ENCODE measurements at places on chromosomes 6 and 20.

GRCh38 chr20:20820104-20820503 is 107.7 kb upstream of the RALGAPA2 start:
- no peak for DNase-seq

DNA sequence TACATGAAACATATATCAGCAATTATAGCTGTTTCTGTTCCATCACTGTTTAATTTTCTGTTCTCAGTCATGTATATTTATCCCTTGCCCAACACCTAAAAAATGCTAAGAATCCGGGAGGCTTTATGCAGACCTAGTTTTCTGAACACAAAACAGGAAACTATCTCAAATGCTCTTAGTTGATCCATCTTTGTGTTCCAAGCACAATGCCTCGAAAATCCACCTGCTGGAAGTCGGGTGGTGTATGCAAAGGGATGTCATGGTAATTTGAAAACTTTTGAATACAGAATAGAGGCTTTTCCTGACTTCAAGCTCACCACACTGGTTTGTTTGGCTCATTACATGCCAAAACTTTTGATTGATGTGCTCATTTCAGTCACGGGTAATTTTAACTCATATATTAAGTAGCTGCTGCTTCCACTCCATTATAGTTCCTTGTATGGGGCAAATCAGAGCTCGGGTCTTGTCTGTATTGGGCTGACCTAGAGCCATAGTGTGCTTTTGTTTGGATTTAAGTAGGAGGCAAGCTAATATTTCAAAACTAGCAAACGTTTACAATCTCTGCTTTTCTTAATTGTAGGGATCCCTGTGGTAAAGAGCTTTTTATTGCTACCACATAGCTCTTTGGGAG is 646.5 kb upstream of the EPHA7 start:
- no peak for DNase-seq

GRCh38 chr6:142279350-142280180 is 22.2 kb upstream of the ADGRG6 start:
- no peak for DNase-seq

- no peak for DNase-seq
Measured at GRCh38 chr6:85418059-85418458, 31.8 kb upstream of the NT5E start.

- no peak for DNase-seq
Measured at GRCh38 chr6:37575221-37575620, 75.5 kb upstream of the CCDC167 start.

GRCh38 chr6:170052991-170053821 is 237.7 kb downstream of the DLL1 start:
- DNase-seq: no peak

DNA sequence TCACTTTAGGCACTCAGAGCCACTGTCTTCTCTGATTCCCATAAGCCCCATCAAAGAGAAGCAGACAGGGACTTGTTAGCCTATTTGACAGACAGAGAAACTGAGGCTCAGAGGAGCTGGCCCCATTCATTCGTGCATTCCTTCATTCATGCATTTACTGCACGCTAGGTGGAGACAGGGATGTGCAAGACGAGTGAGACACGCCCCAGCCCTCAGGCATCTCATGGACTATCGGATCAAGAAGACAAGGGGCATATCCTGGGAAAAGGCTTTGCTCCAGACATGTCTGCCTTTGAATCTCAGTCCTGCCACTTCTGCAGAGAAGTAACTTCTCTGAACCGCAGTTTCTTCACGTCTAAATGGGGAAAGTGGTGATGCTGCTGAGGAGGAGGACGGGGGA is 54.1 kb downstream of the BPIFB1 start:
- DNase-seq: no peak

DNA sequence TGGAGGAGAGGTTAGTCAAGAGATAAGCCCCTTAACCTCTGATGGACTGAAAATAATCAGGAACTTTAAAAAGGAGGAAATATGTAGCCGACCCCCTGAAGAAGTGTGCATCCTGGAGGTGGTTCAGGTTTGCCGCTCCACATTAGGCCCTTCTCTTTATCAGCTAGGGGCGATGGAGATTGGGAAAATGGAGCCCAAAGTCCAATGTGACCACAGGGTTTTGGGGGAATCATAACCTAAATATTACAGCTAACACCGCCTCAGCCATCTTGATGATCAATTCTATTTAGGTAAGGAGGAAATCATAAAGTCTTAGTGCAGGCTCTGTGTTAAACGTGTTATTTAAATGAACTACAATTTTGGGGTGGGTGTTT is 1.2 kb downstream of the OGFRL1 start:
- no peak for DNase-seq

DNA sequence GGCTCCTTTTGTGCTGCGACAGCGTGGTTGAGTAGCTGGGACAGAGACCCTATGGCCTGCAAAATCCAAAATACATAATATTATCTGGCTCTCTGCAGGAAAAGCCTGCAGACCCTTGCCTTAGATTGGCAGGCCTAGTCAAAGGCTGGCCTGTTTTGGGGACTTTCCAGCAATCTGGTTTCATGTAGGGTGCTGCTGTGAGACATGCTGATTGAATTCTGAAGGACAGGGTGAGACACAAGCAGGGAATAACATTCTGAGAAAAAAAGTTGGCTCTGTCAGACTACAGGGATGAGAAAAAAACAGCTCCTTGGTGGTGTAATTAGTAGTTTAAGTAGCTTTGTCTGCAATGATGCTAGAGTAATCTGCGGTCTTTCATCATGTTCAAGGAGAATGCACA is 402.7 kb upstream of the AGPAT4 start:
- no peak for DNase-seq

DNA sequence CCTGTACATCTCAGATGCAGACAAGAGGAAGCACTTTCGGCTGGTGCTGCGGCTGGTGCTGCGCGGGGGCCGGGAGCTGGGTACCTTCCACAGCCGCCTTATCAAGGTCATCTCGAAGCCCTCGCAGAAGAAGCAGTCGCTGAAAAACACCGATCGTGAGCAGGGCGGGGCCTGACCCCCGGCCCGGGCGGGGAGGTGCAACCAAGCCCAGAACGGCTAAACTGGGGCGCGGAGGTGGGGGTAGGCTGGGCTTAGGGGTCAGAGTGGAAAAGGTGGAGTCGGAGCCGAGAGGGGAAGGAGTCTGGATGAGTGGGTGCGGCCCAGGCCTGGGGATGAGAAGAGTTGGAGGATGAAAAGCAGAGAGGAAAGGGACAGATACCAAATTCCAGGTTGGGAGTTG is 4.1 kb upstream of the MATN4 start:
- DNase-seq: no peak

- DNase-seq: no peak
Measured at GRCh38 chr6:53984163-53984562, 127.1 kb upstream of the MLIP start.
